ENCODE measurements at places on chromosomes 1 and 21.

- DNase-seq, result no peak
Observed at GRCh38 chr1:189312499-189312898, 1165.2 kb downstream of the BRINP3 start.

- no peak for DNase-seq
Observed at GRCh38 chr1:53331446-53332185, 3.7 kb upstream of the LRP8 start.

DNA sequence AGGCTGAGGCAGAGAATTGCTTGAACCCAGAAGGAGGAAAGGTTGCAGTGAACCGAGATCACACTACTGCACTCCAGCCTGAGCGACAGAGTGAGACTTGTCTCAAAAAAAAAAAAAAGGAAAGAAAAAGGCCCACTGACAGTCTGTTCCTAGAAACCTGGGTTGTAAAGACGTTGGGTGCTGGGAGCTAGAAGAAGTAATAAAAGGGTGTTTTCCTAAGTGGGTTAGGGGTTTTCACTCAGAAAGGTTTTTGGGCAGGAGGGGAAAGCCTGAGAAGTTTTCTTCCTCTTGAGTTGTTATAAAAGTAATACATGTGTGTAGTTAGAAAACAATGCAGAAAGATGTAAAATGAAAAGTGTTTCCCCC, 25.4 kb downstream of the CELA3A start:
- DNase-seq, result no peak

- DNase-seq, result no peak
Observed at GRCh38 chr1:168469690-168470089, 74.1 kb downstream of the XCL2 start.

DNA sequence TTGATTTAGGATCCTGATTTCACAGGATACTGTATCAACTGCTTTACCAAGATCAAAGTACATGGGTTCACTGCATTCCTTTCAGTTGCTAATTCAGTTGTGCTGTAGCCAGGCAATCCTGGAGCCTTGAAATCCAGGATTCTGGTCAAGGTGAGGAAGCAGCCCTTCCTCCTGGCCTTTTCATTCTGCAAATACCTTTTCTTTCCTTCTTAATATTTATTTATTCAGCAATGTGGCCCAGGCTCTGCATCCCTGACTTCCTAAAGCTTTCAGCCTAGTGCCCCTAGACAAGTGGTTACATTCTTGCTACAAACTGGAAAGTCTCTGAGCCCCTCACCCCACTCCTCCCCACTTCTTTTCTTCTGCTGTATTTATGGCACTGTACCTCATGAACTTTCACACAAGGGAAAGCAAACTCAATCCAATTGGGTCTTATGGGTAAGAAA, 16.2 kb downstream of the LRRC8D start:
- no peak for DNase-seq

DNA sequence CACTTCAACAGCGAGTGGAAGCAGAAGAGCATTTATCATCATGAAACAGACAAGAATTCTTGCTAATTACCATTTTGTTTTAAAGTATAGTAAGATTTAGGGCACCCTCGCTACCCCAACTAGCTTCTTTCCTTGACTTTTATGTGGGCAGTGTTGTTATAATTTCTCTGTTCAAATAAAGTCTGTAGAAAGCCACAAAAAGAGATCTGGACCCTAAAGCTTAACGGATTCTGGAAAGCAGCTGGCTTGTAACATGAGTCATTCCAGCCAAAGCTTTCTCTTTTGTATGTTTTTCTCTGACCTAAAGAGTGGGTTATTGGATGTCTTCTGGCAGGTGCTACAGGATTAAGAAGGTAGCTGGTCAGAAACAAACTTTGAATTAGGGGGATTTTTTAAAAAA, 37.4 kb downstream of the RUNX1 start:
- DNase-seq, result peak; percentile 38

DNA sequence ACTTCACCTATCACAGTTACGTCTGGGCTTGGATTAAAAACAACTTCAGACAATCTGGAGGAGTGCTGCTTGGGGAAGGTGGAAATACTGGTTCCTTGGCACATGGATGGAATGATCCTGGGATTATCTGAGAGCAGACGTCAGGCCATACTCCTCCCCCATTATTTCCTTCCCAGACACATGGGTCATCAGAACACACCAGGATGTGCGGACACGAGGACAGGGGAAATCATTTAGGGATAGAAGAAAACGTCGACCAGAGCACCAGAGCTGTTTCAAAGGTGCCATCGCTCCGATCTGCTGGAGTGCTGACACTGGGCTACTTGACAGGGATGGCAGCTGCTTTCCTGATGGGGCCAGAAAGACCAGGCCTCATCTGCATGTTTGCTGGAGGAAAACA, 31.8 kb upstream of the ANGPTL7 start:
- no peak for DNase-seq

GRCh38 chr1:174912264-174912663, 87.5 kb upstream of the CACYBP start:
- DNase-seq, result no peak

- peak; percentile 81 for DNase-seq
Observed at GRCh38 chr1:154567386-154568156, at the start of gene CHRNB2. TSS of gene CHRNB2 (plus strand) at chr1:154567778. CDS start at chr1:154568045, 267 bp downstream.

DNA sequence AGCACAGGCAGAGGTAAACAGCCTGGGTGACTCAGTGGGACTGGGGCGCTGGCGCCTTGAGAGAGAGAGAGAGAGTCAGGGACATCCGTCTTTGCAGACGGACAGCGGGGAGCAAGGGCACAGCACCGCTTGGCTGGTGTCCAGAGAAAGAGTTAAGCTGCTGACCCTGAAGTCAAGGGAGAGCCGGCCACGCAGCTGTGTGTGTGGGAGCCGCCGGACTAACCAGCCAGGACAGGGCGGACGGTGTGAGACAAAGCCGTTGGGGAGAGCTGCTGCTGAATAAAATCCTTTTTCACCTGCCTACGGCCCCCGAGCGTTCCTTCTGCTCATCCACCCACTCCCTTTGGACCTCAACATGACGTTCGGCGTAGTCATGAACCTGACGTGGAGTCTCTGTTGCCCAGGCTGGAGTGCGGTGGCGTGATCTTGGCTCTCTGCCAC, 14.5 kb downstream of the CFAP74 start:
- no peak for DNase-seq

- DNase-seq, result no peak
Observed at GRCh38 chr1:119768778-119769177, at the start of gene HMGCS2. TSS of gene HMGCS2 (minus strand) at chr1:119768905. CDS start at chr1:119768844, 61 bp downstream.

DNA sequence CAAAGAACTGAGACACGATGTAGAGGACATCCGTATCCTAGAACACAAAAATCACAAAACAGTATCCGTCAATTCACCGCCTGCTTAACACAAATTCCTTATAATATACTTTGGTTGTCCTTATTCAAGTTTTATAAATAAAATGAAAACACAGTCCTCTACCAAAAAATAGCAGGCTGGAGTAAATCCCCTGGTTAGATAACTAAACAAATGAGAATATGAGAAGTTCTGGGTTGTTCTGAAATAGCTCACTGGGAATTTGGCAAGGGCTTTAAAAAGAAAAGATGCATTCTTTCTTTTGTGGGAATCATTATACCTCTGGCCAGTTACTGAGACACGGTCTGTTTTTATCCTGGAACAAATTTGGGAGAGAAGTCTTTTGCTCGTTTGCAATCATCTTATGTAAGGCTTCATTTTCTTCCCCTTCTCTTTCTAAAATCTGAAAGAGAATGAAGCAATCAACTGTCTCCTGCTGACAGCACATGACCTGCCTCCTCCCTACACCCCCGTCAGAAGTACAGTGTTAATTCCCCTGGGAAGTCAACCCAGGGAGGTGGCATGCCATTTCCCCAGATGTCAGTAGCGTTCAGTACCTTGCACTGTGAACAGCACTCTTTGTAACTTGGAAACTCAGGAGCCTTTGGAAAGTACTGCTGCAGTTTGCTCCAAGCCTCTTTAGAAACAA, 37.1 kb upstream of the RAP1GAP start:
- DNase-seq, result no peak

- no peak for DNase-seq
Observed at GRCh38 chr1:202547215-202547614, 163.0 kb downstream of the SYT2 start.

DNA sequence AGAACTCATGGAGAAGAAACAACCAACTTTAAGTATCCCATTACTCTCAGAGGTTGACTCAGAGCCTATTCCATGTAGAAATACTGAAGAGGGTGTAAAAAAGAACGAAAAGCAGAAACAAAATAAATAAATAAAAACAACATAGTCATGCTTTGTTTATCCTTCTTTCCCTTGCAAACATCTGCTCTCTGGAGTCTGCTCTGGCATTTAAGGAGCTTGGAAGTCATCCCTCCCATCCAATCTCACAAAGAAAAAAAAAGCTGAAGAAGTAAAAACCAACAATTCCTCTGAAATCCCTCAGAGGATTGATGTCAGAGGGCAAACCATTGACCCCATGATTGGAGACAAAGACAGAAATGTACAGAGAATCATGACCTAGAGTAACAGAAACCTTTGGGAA, 302.6 kb upstream of the GREM2 start:
- DNase-seq, result no peak

GRCh38 chr1:204359131-204359473, 627 bp downstream of the PLEKHA6 start:
- no peak for DNase-seq

DNA sequence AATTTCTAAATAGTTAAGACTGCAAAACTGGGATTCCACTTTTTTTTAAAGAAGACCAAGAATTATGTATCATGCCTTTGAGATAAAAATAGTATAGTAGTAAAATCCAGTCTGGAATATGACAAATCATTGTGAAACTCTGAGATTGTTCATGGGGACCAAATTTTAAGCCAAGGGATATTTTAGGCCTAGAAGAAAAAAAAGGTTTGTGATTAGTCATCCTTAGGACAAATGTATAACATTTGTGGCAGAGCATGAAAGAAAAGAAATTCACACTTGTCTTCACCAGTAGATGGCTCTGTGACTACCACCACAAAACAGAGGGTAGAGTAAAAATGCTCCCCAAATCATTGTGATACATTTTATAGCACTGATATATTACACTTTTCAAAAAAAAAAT, 226.1 kb downstream of the KCTD3 start:
- no peak for DNase-seq

DNA sequence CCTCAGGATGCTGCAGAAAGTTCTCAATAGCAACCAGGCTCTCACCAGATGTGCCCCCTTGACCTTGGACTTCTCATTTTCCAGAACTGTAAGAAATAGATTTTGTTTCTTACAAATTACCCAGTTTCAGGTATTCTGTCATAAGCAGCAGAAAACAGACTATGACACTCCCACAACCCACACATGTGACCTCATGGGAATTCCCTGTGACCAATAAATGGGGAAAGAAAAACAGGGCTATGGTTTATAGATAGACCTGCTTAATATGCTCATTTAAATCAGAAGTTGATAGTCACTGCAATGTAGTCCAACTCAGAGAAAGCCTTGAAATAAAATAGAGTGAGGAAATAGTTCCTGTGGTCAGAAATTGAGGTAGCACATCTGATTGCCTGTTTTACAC, 380.9 kb upstream of the PTBP2 start:
- no peak for DNase-seq

DNA sequence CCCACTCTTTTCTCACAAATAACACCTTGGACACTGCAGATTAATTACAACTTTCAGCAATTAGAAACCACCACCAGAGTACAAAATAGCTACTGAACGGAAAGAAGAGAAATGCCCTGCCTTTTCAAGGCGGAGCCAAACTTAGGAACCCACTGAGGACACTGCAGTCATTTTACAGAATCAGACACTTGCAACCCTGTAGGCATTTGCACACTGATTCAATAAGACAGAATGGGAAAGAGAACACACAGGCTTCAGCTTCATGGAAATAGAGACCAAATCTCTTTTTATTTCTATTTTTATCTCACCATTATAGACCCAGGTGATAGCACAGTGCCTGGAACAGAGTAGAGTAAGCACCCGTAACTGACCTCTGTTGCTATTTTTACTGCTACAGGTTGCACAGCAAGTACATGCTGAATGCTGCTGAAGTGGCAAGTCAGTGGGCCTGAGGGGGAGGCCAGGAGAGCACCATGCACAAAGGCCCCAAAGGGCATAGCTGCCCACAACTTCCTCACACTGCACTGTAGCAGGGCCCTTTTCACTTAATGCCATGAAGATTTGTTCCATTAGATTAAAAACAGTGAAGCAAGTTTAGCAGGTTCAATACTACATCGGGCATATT, 50.7 kb upstream of the EDARADD start:
- DNase-seq, result no peak

- DNase-seq, result no peak
Observed at GRCh38 chr1:156795787-156796186, 20.9 kb downstream of the SH2D2A start.

GRCh38 chr1:110580244-110580643, 25.9 kb downstream of the KCNA2 start:
- DNase-seq, result no peak

DNA sequence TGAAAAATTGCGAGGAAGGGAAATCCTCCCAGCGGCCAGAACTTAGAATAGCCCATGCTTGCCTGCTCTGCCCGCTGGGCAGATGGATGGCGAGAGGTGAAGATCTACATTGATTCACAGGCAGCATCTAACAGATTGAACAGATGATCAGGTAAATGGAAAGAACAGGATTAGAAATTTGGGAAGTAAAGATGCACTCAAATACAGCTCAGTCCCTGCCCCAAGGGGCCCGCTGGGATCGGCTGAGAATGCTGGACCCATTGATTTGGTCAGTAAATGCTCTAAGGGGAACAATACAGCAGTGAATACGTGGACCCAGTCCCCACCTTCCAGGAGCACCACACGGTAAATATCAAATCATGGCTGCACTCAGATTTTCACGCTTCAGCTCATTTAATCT, 248.2 kb downstream of the MATN1 start:
- no peak for DNase-seq

DNA sequence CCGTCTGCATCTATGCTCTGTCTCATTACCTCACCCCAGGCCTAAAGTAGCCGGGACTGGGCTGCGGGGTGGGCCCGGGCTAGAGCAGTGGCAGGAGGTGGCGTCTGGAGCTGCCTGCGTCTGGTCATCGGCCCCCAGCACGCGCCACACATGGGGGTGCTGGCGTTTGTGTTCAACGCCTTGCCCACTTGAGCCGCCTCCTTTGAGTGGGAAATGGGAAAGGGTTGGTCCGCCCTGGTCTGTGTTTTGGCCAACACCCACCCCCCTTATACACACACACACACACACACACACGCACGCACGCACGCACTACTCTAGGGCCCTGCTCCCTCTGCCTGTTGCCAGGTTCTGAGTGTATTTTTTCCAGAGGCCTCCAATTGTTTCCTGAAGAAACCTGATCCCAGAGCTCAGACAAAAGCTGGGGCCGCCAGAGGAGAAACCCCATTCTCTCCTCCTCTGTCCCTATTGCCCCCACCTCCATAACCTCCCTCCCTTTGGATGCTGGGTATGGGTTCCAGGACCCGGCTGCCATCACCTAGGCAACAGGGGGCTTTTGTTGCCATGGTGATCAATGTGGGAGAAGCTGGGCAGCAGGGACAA, 10.1 kb downstream of the VANGL2 start:
- peak; percentile 59 for DNase-seq
